ENCODE measurements at places on chromosomes 6 and 20.

- DNase-seq, result no peak
These were observed 66.5 kb upstream of the TENT5A start for GRCh38 chr6:81818901-81819361.

DNA sequence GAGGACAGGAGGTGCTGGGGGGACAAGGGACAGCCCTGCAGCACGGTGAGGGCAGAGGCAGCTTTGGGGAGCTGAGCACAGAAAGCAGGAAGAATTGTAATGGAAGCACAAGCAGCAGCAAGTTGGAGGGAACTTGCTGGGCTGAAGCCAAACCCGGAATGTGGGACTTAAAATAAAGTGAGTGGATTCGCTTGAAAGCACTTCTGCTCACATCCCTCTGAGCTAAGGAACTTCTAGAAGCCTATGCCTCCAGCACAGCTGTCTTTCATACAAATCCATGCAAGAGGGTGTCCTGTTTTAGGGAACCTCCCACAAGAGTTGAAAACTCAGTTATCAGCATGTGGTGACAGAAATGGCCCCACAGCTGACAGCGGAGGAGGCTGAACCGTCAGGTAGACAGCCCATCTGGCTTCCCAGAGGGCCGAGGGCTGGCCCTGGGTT, 71.4 kb upstream of the MLN start:
- DNase-seq, result no peak

DNA sequence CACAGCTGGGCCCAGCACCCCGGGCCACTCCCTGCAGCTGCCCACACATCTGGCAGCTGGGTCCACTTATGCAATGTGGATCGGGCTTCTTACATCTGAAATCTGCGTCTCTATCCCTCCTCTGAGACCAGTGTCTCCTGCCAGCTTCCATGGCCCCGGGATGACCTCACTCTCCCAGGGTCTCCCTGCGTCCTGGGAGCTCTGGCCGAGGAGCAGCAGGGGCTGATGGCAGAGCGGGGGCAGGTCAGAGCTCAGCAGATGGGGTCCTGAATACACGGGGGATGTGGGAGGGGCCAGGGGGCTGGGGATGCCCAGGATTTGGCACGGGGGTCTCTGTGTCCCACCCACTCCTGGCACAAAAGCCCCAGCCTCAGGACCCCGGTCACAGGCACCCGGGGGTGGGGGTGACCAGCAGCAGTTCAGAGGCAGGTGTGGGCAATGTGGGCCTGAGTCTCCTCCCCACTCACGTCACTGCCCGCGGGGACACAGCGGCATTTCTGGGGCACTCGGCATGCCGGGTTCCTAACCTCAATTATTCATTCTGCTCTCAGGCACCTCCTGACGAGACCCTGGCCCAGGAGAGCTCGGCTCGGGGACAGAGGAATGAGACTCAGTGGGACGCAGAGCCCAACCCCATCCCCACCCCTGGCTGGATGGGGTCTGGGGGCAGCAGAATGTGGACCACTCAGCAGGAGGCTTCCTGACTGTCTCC, 16.4 kb downstream of the CHRNA4 start:
- DNase-seq, result no peak

DNA sequence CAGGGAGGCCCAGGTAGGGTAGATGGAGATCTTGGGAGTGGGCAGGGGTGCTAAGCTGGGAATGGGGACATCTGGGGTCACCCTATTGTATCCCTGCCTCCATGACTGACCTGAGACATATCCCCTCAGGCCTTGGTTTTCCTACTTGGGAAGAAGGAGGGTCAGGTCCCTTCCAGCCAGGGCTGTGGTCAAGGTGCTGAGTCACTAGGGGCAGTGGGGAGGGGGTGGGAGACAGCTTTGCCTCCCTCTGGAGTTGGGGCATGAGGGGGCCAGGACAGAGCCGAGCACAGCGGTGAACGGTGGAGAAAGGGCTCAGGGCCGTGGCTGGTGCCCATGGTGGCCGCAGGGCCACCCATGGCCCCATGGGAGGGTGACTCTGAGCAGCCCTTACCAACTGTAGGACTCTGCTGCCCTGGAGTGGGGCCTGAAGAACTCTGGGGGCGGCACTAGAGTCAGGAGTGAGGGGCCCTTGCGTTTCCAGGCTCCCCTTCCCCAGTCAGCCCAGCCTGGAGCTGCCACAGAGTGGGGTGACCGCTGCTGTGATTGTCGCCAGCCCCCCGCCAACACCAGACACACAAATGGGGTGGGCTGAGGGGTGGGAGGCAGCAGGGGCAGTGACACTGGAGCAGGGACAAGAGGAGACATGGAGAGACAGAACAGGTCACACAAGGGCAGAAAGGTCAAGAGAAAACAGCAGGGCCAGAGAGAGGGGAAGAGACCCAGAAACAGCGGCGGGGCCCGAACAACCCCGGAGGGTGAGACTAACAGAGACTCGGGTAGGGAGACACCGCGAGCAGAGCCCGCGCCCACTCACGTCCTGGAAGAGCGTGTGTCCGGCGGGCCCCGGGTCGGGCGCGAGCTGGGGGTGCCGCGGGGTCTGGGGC, 576 bp downstream of the NECAB3 start:
- DNase-seq, result peak; percentile 50

GRCh38 chr6:168390749-168391420, 50.1 kb upstream of the SMOC2 start:
- DNase-seq, result no peak

DNA sequence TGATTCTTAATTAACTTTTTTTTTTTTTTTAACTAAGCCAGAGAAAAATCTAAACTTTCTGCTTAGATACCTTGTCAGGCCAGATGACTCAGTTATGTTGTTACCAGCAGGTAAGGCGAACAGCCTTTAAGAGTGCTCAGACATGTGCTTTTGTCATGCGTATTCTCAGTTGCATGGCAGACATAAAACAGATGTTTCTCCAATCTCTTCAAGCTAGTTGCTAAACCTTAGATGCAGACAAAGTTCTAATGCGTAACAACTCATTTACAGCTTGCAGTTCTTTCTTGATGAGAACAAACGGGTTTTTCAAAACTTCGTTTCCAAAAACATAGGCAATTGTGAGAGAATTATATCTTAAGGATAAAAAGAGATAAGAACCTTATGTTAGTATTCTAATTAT, 49.6 kb upstream of the GFRAL start:
- DNase-seq, result no peak

- no peak for DNase-seq
These were observed 1.4 kb downstream of the MCM3 start for GRCh38 chr6:52283111-52283510.

DNA sequence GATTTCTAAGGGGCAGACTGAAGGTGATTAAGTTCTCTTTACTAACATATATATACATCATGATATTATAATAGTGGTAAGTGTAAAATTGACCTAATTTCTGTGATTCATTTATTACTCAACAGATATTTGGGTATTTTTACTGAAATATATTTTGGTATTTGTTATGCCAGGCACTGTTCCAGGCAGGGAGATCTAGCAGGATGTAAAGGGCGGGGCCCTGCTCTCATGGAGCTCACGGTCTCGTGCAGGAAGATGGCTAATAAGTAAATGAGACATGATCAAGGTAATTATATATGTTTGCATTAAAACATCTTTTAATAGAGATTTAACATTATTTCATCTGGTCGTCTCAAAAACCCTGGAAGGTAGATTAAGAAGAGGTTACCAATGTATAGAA, 27.7 kb downstream of the FAM50B start:
- no peak for DNase-seq

DNA sequence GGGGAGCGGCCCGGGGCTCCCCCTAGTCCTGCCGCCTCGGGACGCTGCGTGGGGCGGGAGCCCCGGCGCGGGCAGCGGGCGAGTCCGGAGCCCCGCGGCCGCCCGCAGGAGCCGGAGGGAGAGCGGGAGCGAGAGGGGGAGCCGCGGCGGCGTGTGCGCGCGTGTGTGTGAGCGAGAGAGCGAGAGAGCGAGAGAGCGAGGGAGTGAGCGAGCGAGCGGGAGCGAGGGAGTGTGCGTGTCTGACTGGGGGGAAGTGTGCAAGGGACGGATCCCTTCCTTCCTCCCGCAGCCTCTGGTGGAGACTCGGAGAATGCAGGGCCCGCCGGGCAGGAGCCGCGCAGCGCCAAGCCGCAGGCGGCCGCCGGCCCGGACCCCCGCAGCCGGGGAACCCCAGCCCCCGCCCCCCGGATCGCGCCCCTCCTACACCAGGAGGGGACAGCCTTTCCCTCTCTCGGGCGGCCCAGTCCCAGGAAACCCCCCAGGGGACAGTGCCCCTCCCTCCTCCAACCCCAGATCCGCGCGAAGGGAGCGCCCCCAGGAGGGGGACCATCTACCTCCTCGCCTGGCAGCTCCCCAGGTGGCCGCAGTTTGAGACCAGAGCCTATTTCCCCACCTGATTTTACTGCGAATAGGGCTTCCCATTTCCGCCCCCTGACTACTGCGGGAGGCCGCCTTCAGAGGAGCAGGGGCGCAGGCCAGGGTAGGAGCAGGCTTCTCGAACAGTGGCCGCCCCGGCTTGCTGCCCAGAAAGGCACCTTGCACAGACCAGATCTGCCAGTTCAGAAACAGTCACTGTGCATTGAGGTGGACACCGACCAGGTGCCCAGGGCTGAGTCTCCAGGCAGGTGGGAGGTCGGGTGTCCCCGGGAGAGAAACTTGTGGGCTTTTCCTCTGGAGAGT, at the start of gene CDH22:
Gene CDH22, minus strand, starts transcription at position 241 of the 900 bp plus-strand sequence. CDS start 57,204 bp downstream, outside the sequence.
- DNase-seq, result no peak

Measured in RCC 7860 (cell line).